ENCODE measurements at places on chromosomes 11 and 22.
A peak's percentile ranks its signal among the peaks of the same experiment; 100 is the strongest.

GRCh38 chr11:68341557-68342458 lies 29.4 kb downstream of the LRP5 start:
- DNase-seq, result no peak

DNA sequence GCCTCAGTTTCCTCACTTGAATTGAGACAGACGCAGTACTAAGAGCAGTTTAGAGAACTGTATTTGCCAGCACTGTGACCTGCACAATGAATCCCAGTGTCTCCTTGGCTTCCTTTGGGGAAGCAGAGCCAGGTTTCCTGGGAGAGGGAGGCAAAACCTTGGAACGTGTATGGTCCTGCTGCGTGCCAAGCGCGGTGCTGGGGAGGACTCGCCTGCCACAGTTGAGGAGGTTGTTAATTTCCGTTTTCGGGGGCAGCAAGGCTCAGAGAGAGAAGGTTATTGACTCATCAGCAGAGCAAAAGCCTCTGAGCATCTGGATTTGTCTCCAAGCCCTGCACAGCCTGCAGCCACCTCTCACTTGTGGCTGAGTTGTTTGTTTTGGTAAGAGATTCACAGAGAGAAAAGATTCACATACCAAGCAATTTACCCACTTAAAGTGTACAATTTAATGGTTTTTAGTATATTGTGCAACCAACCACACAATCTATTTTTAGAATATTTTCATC lies 10.8 kb downstream of the SYT12 start:
- DNase-seq, result no peak

DNA sequence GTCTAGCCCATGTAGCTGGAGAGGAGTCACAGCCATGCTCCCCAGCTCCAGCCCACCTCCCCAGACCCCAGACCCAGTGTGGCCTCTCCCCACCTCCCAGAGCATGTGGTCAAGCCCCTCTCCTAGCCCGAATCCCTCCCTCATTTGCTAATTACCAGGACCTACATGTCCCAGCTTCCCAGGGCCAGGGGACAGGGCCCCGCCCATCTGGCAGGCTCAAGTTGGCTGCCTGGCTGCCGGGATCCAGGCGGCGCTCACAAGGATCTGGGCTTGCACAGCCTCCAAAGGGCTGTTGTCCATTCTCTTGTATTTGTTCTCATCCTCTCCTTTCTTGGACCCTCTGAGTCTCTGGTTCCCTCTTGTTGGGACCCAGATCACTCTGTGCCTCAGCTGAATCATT lies 4.6 kb upstream of the MIF start:
- DNase-seq, result no peak

GRCh38 chr11:128964463-128964930 lies 21.8 kb upstream of the TP53AIP1 start:
- no peak for DNase-seq

DNA sequence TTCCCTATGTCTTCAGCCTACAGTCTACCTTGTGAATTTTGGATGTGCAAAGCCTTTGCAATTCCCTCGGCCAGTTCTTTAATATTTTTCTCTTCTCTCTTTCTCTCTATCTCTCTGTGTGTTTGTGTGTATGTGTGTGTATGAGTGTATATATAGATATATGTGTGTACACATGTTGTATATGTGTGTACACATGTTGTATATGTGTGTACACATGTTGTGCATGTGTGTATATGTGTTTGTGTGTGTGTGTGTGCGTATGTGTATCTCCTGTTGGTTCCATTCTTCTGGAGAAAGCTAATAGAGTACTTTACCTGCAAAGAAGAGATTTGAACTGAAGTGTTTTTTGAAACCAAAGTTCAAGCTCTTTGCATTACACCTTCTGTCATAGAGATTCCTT lies 155.0 kb downstream of the LUZP2 start:
- no peak for DNase-seq

GRCh38 chr11:914747-915501 lies 4.3 kb upstream of the CHID1 start:
- DNase-seq, result no peak

GRCh38 chr11:34161812-34162492 lies 56.5 kb downstream of the NAT10 start:
- no peak for DNase-seq

DNA sequence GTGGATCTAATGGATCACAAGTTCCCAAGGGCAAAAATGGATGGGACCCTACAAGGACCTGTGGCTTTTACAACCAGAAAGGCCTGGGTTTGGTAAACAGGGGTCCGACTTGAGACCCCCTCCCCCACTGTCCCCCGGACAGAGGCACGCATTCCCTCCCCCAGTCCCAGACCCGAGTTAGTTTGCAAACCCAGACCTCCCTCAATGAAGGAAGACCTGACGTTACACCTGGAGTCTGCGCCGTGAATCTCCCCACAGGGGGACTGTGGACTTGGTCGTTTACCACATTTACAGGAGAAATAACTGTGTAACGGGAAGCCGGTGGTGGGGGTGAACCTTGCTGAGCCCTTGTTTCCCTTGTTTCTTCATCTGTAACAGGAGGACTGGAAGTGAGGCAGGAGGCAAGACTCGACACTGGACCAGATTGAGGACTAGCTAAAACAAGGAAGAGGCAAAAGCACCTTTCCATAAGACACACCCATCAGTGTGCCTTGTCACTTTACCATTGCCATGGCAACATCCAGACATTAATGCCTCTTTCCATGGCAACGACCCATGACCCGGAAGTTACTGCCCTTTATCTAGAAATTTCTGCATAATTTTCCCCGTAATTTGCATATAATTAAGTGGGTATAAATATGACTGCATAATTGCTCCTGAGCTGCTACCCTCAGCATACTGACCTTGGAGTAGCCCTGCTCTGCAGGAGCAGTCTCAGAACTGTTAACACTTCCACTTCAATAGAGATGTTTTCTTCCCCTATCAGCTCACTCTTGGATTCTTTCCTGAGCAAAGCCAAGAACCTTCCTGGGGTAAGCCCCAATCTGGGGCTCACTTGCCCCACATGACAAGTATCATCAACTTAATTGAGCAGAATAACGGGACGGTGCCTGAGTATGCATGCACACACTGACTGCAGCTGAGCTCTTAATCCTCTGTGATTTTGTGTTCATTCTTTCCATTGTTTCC lies 25.4 kb downstream of the PDGFB start:
- no peak for DNase-seq

DNA sequence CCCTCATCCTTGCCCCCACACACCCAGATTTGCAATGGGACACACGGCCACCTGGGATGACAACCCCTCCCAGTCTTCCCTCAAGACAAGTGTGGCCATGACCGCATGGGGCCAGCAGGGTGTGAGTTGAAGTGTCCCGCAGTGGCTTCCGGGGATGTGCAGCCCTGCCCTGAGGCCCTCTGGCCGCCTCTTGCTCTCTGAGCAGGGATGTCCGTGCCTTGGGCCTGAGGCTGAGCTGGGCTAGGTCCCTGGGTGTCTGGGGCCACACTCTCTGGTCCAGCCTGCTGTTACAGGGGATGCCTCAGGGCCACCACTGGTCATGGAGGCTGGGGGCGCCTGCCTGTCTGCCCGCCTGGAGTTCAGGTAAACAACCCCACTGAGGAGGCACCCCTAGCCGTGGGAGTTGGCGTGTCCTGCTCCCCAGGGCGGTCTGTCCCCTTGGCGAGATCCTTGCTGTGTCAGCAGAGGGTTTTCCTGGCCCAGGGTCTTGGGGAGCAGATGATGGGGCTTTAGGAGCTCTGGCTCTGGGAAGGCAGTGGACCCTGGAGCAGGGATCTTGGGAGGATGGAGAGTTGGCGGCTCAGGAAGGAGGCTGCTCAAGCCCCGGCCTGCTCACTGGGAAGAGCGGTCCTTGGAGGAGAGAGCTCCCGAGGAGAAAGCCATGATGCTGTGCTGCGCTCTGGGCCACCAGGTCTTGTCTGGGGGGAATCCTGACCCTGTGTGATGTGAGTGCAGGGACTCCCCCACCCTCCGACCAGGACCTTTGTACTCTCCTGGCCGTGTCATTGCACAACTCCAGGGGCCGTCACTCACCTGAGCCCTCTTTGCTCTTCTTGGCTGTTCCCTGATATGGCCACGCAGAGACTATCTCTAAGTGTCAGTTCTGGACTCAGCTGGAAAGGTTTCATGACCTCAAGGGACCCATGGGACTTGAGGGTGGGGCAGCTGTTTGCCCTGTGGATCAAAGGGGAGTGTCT lies 67.9 kb downstream of the KCNQ1 start:
- no peak for DNase-seq

DNA sequence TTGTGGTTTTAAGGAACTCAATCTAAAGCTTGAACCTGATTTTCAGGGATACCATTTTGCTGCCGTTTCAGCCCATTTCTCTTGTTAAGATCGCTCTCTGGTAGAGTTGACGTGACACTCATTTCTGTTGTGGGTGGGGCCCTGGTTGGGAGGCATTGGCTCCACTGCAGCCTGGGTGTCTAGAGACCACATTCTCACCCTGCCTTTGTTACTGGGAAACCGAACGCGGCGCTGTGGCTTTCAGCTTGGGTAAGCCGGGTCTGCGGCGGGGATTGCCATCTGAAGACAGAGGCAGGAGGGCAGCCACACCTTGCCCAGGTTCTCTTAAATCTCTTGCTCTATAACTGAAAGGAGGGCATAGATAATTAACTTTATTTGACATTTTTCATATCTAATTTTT lies 3.2 kb downstream of the EHF start:
- DNase-seq, result peak; percentile 27

GRCh38 chr22:39655831-39656230 lies 85.3 kb downstream of the CACNA1I start:
- DNase-seq, result no peak

GRCh38 chr11:30016588-30017363 lies at the start of gene KCNA4:
KCNA4 (minus strand) TSS chr11:30017030; CDS start chr11:30012678, 4,352 bp downstream.
- DNase-seq, result no peak

DNA sequence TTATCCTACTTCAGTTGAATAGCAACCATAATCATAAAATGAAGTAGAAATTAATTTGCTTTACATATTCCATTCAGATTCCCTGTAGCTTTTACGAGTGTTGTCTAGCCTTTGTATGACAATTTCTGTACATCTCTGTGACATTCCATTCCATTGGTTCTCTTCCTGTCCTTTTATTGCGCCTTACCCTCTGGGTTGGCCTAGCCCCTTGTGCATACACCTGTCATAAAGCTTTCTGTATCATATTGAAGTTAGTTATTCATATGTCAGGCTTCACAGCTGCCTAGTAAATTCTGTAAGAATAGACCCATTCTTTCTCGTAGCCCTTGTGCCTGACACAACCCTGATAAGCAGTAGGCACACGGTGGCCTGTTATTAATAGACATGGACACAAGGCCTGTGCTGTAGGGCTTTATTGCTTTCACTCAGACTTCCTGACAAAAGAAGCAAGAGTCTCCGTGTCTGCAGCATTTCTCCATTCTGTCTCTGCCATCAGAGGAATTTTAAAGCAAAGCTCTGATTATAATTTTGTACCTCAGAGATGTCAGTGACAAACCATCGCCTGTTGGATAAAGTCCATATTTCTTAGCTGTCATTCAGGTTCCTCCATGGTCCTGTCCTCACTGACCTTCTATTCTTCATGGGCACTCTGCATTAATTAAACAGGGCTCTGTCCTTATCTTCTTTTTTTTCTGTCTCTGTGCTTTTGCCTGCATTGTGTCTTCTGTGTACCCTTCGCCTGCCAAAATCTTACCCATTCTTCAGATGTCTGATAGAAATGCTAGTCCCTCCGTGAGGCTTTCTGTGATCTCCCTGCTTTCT lies 49.4 kb downstream of the BID start:
- no peak for DNase-seq

DNA sequence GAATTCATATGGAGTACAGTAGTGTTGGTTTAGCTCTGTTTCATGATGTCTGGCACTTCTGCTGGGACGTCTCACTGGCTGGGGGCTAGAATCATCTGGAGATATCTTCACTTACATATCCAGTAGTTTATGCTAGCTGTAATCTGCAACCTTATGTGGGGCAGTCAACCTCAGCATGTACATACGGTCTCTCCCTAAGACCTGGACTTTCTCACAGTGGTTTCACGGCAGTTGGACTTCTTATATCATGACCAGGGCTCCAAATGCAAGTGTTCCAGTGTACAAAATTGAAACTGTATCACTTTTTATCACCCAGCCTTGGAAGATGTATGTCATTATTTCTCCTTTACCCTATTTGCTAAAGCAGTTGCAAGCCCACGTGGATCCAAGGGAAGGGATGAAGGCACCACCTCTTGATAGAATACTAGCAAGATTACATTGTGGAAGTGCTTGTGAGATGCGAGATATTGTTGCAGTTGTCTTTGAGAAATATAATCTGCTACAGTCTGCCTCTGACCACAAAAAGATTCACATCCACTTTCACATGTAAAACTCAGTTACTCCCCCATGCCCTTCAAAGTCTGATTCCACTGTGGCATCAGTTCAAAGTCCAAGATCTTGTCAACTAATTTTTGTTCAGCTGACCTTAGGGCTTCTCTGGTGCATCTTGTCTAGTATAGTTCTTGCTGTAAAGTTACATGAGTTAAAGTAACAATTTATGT lies 316.6 kb upstream of the NCAM1 start:
- no peak for DNase-seq

GRCh38 chr11:86524620-86525352 lies 147.6 kb downstream of the ME3 start:
- DNase-seq, result no peak

GRCh38 chr11:16098526-16099205 lies 257.7 kb downstream of the SOX6 start:
- no peak for DNase-seq

DNA sequence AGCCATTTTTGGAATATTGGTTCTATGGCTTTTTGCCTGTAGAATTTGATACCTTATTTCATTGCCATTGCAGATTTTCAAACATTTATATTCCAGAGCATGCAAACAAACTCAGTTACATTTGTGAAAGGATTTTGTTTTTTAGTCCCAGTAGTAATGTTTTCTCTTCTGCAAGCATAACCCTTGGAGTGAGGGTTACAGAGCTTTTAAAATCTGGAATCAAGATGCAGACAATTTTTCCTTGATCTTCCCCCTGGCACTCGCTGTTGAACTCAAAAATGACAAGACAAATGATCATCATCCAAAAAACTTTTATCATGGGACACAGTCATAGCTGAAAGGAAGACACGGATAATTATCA lies 20.8 kb downstream of the BBOX1 start:
- no peak for DNase-seq

DNA sequence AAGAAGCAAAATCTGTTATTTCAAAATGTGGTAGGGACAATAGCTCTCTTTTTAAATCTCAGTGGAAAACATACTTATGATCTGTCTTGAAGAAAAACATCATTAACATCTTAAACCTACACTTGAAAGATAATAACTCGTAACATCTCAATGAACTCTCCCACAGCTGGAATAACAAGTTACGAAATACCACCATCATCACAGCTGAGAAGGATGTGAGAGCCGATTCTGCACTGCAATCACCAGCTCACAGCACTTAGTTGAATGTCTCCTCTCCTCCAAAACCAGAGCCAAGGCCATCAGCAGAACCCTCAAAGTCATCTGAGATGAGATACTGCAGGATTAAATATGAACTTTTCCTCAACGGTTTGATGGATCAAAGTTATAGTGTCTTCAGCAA lies 124.3 kb downstream of the ARHGAP20 start:
- DNase-seq, result no peak

Data from CD4-positive, alpha-beta T cell treated with Interferon gamma for 1 hour (primary cell).